GDM1 (cell line): ENCODE measurements at places on chromosomes 1 and 21.
A peak's percentile ranks its signal among the peaks of the same experiment; 100 is the strongest.

- no peak for DNase-seq
These were observed 1.6 kb upstream of the MMP23B start for GRCh38 chr1:1630191-1630964.

GRCh38 chr1:28139025-28139712, 37.3 kb downstream of the PTAFR start:
- peak; percentile 10 for DNase-seq

- DNase-seq = no peak
These were observed 272.7 kb downstream of the SDCCAG8 start for GRCh38 chr1:243528459-243529121.

- DNase-seq = no peak
These were observed 129.9 kb downstream of the SLC30A10 start for GRCh38 chr1:219798283-219799030.

GRCh38 chr1:197948926-197949899, 32.0 kb downstream of the LHX9 start:
- no peak for DNase-seq

GRCh38 chr1:119747451-119747850, 21.3 kb downstream of the HMGCS2 start:
- no peak for DNase-seq

GRCh38 chr1:26932531-26932930, 11.0 kb downstream of the NUDC start:
- no peak for DNase-seq

DNA sequence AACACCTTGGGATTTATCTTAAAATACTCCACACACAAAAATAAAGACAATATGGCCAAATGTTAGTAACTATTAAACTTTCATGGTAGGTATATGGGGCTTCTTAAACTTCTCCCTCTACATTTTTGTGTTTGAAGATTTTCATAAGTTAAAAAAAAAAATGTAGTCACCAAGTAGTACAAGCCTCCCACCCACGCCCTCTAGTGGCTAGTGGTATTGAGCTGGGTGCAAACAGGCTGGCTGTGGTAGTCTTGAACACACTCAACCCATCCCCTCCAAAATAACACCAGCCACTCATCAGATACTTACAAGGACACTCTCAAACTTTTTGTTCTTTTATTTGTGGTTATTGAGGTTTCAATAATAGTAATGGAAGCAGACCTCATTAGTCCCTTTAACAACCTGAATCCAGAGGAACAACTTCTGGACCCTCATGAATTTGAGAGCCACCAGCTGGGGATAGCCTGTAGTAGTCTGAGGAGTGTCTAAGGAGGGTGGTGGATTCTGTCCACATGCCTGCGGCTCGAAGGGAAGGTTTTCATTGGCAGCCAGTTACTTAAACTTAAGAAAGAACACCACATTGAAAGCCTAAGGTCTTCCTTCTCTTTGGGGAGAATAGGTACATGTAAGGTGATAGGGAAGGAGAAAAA, 15.6 kb downstream of the RD3 start:
- DNase-seq = peak; percentile 78

GRCh38 chr1:234770924-234771540, 161.1 kb upstream of the IRF2BP2 start:
- DNase-seq = no peak

- no peak for DNase-seq
These were observed 66.3 kb upstream of the DIRAS3 start for GRCh38 chr1:68116643-68117235.

GRCh38 chr1:19448491-19449439, 36.6 kb downstream of the CAPZB start:
- no peak for DNase-seq
